ENCODE measurements at places on chromosomes 5 and 9.

GRCh38 chr5:66247176-66247960 lies 103.3 kb downstream of the SREK1 start:
- no peak for DNase-seq

GRCh38 chr5:175773534-175774070 lies 97.8 kb upstream of the CPLX2 start:
- DNase-seq = no peak

DNA sequence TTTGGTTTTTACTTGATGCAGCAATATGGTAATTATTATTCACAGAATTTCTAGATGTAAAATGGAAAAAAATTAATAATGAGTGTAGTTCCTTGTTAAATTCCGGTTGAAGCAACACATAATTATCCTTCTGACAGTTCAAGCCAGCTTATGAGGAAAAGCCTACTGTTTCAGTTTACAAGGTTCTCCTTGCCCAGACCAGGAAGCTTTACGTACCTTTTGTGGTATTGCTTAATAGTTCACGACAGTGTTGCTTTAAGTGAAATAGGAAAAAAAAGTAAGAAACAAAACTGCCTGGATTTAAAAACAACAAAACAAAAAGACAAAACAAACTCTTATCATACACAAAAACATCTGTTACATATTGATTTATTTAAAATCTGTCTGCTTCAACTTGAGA lies 547.3 kb upstream of the C9orf72 start:
- DNase-seq = no peak

DNA sequence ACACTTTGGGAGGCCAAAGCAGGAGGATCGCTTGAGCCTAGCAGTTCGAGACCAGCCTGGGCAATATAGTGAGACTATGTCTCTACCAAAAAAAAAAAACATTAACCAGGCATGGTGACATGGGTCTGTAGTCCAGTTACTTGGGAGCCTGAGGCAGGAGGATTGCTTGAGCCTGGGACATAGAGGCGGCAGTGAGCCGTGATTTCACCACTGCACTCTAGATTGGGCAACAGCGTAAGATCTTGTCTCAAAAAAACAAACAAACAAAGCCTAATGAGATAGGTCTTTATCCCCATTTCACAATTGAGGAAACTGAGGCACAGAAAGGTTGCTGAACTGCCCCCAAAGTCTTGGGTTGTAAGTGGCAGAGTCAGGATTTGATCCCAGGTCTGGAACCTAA lies 70.5 kb upstream of the RAD23B start:
- no peak for DNase-seq

- DNase-seq = no peak
Measured at GRCh38 chr5:100789694-100790093, 113.4 kb downstream of the ST8SIA4 start.

DNA sequence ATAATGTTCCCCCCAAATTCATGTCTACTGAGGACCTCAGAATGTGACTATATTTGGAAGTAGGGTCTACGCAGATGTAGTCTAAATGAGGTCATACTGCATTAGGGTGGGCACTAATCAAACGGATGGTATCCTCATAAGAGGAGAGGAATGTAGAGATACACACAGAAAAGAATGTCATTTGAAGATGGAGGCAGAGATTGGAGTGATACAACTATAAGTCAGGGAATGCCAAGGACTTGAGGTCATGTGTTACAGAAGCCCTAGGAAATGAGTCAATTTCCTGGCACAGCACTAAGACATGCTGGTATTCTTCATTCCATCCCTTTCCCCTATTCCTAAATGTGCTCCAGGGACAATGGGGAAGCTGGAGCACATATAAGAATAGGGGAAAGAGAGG lies 758 bp upstream of the PDCD1LG2 start:
- no peak for DNase-seq

GRCh38 chr9:129109537-129109903 lies 1.1 kb downstream of the CRAT start:
- no peak for DNase-seq

DNA sequence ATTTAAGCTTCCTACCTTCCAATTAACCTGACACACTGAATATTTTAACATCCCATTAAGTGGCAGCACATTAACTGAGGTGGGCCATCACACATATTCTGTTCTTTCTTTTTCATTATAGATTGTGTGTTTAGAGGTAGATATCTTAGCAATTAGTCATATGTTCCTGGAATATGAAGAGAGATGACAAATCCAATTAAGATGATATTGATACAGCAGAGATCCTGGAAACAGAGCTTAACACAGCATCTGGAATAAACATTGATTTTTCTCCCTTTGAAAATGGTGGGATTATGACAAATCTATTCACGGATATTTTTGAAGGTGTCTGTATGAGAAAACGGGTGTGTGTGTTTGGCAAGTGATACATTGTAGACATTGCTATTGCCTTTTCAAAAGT lies 448.0 kb downstream of the CDH10 start:
- DNase-seq = no peak

DNA sequence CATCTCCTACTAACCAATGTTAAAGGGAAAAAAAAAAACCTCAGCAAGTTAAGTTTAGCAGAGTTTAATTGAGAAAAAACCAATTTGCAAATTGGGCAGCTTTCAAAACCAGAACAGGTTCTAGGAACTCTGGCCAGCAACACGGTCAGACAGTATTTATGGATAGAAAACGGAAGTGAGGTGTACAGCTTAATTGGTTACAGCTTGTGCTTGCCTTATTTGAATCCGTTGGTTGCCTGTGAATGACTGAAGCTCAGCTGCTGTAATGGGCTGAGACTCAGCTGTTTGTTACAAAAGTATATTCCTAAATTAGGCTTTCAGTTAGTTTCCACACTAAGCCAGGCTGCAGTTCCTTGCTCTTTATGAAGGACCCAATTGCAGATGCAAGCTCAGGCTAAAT lies 217.0 kb downstream of the SREK1 start:
- DNase-seq = no peak

DNA sequence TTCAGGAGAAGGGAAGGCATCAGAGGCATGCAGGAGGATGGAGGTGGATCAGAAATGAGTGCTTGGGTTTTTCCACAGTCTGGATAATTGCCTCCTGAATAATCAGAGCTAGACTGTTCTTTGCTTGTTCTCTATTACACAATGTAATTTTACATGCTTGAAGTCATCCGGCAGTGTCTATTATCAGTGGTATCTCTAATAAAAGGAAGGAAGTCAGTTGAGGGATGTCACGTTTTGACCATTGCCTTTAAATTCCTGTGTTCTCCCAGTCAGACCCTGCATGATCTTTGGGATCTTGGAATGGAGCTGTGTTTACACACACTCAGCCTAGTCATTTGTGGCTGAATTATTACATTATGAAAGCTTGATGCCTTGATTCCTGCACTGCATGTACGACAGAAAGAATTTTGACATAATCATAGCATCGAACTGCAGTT lies 91.0 kb downstream of the PDE8B start:
- no peak for DNase-seq

GRCh38 chr9:71680189-71680980 lies 87.9 kb downstream of the CEMIP2 start:
- DNase-seq = no peak

- no peak for DNase-seq
Measured at GRCh38 chr5:135831851-135832555, 2.5 kb upstream of the SLC25A48 start.

- DNase-seq = peak; percentile 12
Measured at GRCh38 chr9:117825609-117826347, 121.6 kb downstream of the TLR4 start.

- DNase-seq = no peak
Measured at GRCh38 chr5:61496446-61496845, 164.4 kb downstream of the ZSWIM6 start.

GRCh38 chr5:58985759-58986158 lies 402.9 kb downstream of the RAB3C start:
- DNase-seq = no peak

DNA sequence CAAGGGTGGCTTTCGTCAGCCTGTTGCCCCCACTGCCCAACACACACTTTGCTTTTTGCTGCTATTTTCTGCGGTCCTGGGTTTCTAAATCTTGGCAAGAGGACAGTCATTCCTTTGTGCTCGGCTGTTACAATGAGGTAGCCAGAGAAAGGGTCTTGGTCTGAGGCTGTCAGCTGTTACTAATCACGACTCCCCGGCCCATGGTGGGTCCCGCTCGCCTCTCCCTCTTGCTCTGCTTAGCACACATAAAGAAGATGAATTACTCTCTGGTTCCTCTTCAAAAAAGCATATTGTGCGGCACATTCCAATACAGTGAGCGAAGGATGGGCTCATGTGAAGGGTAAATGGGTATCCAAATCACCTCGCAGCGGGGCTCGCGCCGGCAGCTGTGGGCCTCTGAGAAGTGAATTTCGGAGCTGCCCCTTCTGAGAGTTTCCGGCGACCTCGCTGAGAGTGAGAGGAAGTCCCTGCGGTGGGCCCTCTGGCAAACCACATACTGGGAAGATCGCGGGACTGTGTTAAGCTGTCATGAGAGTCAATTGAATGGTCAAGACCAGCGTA lies 56.0 kb downstream of the SLC1A3 start:
- DNase-seq = no peak

GRCh38 chr5:72171667-72172066 lies 64.4 kb downstream of the MAP1B start:
- no peak for DNase-seq

DNA sequence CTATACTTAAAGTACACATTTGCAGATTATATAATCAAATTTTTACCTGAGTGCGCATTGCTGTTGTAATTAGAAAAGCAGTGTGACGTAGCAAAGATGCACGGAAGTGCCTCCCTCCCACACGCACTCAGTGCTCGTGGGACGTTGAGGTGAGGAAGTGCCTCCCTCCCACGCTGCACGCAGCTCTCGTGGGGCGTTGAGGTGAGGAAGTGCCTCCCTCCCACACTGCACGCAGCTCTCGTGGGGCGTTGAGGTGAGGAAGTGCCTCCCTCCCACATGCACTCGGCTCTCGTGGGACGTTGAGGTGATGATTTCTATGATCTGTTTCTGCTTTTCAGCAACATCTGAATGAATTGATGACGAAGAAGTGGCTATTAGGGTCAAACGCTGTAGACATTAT lies 21.0 kb downstream of the EXOC3 start:
- DNase-seq = peak; percentile 96

DNA sequence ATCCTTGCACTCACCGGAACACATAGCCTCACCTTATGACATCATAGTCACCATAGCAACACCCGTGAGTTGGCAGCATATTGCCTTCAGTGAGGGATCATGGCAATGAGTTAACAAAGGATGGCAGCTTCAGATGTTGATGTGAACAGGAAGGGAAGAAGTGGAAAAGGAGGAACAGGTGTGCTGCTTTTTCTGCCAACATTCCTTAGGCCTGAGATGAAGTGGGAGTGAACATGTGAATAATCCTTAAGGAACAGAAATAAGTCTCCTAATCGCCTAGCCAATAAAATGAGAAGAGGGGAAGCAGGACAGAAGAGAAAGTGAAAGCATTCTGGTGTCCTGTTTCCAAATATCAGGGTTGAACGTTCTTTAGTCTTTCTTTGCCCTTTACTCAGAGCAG lies 360.0 kb downstream of the BRINP1 start:
- no peak for DNase-seq

GRCh38 chr9:92725766-92726165 lies 38.9 kb downstream of the BICD2 start:
- no peak for DNase-seq

GRCh38 chr5:142782976-142783530 lies 12.9 kb downstream of the ARHGAP26 start:
- DNase-seq = no peak

DNA sequence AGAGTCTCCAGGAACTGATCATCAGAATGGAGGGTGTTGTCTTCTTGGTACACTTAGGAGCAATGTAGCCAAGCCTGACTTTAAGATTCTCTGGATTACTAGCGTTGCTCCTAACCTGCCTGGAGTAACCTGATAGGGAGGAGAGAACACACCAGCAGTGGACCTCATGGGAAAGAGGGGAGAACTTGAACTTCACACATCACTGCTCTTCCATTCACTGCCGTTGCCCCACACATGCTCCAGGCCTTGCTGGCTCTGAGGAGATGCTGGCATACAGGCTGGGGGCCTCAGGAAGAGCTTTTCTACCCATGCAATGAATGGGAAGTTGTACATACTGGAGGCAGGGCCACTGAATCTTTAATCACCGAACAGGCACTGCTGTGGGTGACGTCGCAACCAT lies 60.3 kb upstream of the ADAMTS16 start:
- no peak for DNase-seq

GRCh38 chr9:118091226-118091625 lies 387.0 kb downstream of the TLR4 start:
- DNase-seq = no peak

- DNase-seq = no peak
Measured at GRCh38 chr5:140753561-140753960, 32.4 kb upstream of the PCDHA1 start.

- DNase-seq = no peak
Measured at GRCh38 chr5:41010572-41010971, 60.6 kb downstream of the MROH2B start.

DNA sequence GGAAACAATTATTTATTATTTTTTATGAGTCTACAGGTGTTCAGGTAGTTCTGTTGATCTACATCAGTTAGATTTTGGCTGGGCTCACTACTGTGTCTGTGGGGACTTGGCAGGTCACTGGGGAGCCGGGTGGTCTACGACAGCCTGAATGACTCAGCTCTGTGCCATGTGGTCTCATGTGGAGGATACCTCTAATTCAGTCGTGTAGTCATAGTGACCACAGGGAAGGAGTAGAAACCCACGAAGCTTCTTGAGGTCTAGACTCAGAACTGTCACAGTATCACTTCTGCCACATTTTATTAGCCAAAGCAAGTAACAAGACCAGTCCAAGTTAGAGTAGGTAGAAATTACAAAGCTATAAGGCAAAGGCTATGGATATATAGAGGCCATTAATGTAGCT lies 64.7 kb upstream of the GRAMD2B start:
- DNase-seq = no peak

GRCh38 chr5:40165789-40166728 lies 513.7 kb upstream of the PTGER4 start:
- DNase-seq = no peak

DNA sequence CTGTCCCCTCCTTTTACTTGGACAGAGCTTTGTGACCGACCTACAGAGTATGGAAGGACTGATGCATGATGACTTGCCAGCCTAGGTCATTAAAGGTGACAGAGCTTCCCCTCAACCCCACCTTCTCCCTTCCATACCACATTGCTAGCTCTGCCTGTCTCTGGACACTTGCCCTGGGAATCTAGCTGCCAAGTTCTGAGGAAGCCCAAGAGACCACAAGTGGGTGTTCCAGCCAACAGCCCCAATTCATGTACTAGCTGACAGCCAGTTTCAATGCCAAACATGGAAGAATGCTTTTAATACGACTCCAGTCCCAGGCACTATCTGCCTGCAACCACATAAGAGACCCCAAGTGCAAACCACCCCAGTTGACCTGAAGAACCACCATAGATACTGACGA lies 477.1 kb downstream of the SPOCK1 start:
- DNase-seq = no peak
